Right renal pelvis (tissue), 4 donors: ENCODE measurements at places on chromosomes 1 and 21.

GRCh38 chr1:229037806-229038405 is 233.0 kb upstream of the RAB4A start:
- no peak for DNase-seq

GRCh38 chr1:52032785-52033131 is 852 bp downstream of the KTI12 start:
- no peak for DNase-seq

DNA sequence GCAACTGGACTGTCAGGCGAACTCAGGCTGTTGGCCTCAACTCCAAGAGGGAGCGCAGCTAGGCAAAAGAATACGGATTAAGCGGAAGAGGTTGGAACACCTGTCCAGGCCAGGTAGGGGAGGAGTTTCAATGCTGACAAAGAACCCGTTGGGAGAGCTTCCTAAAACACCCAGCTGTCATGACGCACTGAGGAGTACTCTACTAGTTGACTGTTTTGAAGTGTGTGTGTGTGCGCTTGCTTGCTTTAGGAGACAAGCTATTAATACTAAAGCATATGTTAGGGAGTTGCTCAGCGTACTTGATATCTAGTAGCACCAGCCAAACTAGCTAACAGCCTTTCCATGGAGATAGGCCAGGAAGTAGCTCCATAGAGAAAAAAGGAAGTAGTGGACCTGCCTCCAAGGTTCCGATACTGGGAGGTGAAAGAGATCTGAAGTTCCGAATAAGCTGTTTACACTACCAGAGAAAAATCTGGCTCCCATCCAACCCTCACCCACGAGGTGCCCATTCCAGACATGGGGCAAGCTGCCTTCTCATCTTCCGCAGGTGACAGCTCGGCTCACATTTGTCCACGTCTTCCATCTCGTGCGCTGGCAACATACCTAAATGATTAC is 974 bp upstream of the FNBP1L start:
- no peak for DNase-seq

GRCh38 chr1:183804916-183805841 is at the start of gene RGL1:
RGL1 (plus strand) TSS chr1:183805120; CDS start chr1:183805298, 178 bp downstream.
- peak; percentile 80 for DNase-seq

- DNase-seq: no peak
Measured at GRCh38 chr1:231584921-231585320, 41.7 kb upstream of the DISC1 start.

- DNase-seq: no peak
Measured at GRCh38 chr21:21463456-21463855, 465.2 kb downstream of the NCAM2 start.

DNA sequence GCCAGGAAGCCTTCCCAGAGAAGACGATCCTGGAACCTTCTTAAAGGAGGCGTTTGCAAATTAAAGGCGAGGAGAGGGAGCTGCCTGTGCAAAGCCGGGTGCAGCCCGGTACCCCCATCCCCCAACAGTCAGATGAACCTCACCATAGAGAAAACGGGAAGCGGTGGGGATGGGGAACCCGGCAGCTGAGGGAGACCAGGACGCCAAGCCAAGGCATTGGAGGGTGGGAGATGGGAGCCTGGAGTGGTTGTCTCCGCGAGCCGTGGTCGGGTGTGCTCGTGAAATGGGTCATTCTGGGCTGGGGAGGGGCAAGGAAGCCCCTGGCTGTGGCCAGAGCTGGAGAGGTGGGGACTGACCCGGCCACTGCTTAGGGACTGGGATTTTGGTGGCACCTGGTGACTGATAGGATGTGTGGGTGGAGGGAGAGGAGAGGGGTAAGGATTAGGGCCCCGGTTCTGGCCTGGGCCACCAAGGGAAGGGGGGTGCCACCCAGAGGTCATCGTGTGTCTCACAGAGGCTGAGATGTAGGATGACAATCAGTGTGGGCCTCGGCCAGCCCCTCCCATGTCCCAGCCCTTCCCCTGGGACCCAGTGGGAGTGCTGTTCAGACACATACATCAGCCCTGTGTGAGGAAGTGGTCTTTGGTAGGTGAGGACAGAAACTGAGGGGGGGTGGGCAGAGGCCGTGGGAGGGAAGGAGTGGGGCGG is 676 bp upstream of the PADI2 start:
- no peak for DNase-seq

DNA sequence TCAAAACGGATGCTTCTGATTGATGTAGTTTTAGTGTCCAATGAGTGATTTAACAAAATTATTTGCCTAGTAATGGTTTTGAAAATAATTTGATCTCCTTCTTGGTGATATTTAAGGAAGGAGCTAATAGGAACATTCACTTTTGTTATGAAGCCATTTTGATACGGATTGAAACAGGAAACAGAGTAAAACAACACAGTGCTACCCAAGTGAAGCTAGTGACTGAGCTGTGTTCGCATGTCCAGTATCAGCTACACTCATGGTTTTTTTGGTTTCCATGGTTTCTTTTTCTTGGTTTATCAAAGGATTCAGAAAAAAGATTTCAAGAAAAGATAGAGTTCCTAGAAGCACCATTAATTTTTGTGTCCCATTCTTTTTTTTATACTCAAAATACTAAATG is 40.1 kb upstream of the PLEKHO1 start:
- DNase-seq: no peak

DNA sequence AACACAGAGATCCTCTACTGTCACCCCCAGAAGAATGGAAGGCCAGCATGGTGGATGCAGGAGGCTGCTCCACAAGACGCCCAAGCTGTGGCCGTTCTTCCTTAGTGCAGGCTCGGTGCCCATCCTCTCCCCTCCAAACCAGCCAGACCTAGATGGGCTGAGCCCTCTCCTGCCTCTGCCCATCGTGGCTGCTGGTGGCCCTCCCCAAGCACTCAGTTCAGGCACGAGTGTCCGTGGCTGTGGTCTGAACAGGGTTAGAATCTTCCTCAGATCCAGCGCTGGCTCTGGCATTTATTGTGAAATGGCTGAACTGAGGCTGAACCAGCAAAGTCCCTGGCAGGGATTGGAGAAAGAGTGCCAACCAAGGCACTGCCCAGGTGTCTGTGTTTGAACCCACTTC is 59.5 kb downstream of the TRIM11 start:
- no peak for DNase-seq

- DNase-seq: no peak
Measured at GRCh38 chr1:186884251-186884650, 55.5 kb downstream of the PLA2G4A start.

- no peak for DNase-seq
Measured at GRCh38 chr1:6391951-6392808, 1.4 kb downstream of the ACOT7 start.

GRCh38 chr1:91792489-91793071 is 93.4 kb downstream of the TGFBR3 start:
- DNase-seq: no peak

DNA sequence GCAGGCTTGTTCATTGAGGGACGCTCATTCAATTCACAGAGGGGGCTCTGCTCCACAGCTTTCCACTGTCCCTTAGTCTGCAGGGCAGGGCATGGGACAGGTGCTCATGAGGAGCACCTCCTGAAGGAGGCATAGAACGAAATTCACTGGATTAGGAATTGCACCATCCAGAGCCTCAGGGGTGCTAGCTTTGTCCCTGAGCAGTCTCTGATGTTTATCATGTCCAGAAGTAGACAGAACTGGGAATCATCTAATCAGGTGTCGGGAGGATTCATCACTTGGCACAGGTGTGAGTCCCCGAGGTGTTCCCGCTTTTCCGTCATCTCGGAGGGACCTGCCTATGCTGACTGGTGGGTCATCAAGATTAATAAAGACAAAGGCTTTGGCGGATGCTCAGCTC is 321.4 kb downstream of the AJAP1 start:
- DNase-seq: no peak

DNA sequence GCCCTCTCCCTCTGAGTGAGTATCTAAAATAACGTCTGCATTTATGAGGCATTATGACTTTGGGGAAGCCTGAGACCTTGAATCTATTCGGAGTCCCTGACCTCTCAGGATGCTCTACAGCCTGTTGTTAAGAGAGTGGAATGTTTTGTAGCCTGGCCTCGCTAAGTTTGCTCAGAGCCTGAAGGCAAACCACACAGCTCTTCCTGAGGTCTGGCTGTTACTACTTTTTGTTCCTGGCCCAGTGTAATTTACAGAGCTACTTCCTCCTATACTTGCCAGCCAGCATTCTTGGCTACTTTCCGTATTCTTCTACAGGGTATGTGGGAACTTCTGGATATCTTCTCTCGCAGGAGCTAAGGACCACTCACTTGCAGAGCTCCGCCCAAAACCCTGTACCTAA is 3.6 kb upstream of the ZMYM4 start:
- no peak for DNase-seq

DNA sequence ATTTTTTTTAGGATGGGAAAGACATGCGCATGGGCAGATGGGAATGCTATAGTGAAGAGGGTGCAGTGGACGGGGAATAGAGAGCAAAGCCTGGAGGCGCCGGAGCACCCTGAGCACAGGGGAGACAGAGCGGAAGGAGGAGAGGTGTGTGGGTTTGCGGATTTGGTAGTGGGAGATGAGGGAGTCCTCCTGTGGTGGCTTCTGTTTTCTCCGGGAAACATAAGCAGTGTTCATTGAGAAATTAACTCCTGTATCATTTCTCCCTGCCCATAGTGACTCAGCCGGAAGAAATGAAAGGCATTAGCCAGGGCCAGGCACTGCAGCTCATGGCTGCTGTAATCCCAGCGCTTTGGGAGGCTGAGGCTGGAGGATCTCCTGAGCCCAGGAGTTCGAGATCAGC is 4.7 kb upstream of the PTPRF start:
- no peak for DNase-seq

GRCh38 chr1:220579317-220579716 is 51.4 kb downstream of the MARK1 start:
- DNase-seq: no peak

- no peak for DNase-seq
Measured at GRCh38 chr1:184553845-184554244, 167.0 kb downstream of the C1orf21 start.

GRCh38 chr21:36260030-36260787 is 59.8 kb upstream of the MORC3 start:
- peak; percentile 72 for DNase-seq

GRCh38 chr1:47870946-47871676 is 126.1 kb downstream of the TRABD2B start:
- DNase-seq: no peak

DNA sequence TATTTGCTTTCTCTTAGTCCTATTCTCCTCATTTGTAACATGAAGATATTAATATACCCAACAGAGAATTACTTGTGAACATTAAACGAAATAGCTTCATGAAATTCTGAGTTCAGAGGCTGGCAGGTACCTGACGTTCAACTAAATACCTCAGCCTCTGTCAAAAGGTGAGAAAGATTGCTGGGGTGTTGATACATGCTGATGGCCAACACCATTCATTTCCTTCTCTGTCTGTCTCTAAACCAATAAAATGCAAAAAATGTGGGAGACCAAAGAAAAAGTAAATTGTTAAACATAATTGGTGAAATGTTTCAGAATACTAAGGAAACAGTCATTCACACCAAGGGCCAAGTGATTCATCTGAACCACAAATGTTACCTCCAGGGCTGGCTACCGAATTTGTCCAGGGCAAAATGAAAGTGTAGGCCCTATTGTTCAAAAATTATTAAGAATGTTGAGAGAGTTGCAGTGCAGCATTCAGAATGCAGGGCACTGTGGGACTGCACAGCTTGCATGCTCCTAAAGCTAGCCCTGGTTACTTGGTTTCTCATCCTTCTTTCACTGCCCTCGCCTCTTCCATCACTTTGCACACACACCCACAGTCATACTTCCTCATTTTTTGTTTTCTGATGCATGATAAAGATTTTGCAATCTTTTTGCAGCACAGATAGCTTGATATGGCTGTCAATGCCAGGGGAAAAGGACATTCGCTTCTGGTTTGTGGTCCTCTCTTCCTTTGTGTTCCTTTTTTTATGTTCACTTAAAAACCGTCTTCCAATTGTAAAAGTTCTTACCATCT is 414.3 kb upstream of the NR5A2 start:
- DNase-seq: no peak

- peak; percentile 66 for DNase-seq
Measured at GRCh38 chr1:107965110-107965991, at the start of gene VAV3. VAV3 (minus strand) TSS chr1:107965180; CDS start chr1:107964869, 311 bp downstream.

GRCh38 chr1:171310661-171311087 is 3.3 kb upstream of the FMO4 start:
- DNase-seq: no peak

DNA sequence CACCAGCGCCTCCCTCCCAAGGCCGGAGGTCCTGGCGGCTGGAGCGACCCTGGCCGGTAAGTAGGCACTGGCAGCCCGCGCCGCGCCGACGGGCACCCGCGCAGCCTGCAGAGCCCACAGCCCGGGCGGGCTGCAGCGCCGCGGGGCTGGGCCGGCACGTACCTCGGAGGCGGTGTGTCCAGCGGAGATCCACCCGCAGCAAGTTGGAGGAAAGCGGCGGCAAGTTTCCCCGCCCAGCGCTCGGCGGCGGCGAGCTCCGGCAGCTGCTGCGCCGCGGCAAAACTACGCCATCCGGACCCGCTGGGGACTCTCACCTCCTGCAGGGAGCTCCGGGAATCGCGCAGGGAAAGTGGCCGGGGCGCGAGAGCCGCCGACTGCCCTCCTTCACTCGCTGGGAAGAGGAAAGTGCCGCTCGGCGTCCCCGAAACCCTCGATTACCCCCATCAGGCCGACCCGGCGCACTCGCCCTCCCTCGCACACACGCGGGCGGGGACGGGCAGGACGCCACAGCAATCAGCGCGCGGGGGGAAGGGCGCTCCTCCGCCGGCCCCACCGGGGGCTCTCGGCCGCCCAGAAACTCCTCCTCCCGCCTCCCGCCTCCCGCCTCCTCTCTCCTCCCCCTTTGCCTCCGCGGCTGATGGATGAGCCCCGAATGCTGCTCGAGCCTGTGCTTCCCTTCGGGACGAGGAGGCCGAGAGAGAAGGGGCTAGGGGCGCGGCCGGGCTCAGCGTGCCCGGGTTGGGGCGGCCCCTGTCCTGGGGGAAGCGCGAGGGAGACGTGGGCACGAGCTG is at the start of gene TGFBR3:
TSS of gene TGFBR3 (minus strand) at position 436 of the 791 bp plus-strand sequence. CDS start 24,620 bp downstream, outside the sequence.
- DNase-seq: peak; percentile 86

DNA sequence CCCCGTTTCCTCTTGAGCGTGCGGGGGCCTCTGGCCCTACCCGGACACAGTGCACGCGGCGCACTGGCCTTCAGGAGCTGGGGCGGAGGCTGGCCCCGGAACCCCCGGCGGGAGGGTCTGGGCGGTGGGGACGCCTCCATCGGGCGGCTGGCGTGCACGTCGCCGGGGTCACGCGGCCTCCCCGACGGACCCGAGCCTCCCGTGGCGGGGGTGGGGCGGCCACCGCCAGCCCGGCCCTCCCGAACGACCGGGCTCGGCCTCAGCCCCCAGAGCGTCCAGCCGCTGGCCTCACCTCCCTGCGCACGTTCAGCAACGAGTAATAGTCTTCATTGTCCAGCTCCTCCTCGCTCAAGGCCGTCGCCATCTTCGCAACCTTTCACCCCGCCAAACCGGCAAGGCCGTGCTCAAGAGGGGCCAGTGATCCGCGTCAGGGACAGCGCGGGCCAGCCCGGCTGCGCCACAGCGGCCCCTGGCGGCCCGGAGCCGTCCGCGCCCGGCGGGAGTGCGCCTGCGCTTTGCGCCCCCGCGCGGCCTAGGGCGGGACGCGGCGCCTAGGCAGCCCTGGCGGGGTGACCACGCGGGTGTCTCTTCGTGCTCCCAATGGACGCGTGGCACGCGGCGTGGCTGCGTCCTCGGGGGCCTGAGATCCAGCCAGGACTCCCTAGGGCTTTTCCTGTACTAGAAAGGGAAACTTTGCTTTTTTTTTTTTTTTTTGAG is at the start of gene DNAJC11:
TSS of gene DNAJC11 (minus strand) at position 380 of the 717 bp plus-strand sequence. CDS start at position 364, 16 bp downstream.
- DNase-seq: peak; percentile 75
